ENCODE measurements at places on chromosomes 2 and 18. TPM values are rescaled to one million over a fixed set of nuclear protein-coding genes. Genes with fewer than 3 reads are reported as not detected.

DNA sequence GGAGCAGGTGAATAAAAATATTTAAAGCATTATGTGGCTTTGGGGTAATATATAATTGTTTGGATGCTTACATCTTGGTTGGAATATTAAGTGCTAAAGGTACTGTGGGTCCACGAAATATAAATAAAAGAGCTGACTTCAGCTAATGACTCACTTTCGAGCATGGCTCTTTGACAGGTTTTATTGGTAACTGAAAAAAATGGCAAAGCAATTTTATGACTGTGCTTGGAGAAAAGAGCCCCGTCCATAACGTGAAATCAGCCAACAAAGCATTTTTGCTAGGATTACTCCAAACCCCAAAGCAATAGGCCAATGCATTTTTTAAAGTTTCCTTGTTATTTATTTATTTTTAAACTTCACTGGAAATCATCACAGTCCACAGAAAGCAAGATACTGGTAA, 397.2 kb upstream of the CDH19 start:
- DNase-seq = no peak

DNA sequence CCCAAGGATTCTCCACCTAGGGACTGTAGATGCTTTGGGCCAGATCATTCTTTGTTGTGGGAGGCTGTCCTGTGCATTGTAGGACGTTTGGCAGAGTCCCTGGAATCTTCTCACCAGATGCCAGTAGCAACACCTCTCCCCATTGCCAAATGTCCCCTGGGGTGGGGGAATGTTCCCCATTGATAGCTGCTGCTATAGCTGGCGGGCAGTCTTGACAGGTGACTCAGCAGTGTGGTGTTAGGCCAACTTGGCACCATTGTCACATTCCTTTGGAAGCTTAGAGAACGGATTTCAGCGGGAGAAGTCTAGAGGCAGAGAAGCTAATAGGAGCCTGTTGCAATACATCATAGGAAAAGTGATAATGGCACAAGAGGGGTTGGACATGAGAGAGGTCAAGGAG, 495.7 kb upstream of the SMIM21 start:
- DNase-seq = no peak

DNA sequence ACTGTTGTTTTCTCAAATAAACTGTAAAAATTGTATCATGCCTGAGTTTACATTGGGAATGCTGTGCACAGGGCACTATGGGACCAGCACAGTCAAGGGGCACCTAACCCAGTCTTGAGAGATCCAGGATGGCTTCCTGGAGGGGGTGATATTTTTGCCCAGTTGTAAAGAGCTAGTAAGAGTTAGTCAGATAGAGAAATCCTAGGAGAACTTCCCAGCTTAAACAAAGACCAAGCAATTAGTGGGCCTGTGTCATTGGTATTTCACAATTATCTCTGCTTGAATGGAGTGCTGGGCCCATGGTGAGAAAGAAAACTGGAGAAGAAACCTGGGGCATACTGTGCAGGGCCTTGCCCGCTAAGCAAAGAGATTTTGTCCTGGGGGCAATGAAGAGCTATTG, 12.2 kb downstream of the XDH start:
- no peak for DNase-seq

CCBE1 gene
- total RNA-seq = 9.3 TPM

DNA sequence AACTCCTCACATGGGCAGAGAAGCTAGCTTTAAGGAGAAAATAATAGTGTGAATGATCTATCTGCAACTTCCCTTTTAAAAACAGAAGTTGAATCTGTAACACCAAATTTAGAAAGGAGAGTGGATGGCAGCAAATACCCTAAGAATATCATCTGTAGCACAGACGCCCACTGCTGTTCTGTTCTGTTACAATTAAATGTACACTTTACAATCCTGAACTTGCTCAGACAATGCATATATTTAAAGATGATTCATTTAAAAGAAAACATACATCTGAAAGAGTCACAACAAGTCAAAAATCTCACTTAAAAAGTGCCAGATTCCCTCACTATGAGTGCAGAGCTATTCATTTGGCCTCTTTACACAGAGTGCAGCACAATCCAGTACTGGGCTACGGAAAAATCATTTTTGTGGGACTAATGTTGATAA, 8.0 kb upstream of the SERTAD2 start:
- DNase-seq = no peak

HK2 gene
- total RNA-seq = 45.8 TPM

DSG1 gene
- total RNA-seq = 260 TPM

DNA sequence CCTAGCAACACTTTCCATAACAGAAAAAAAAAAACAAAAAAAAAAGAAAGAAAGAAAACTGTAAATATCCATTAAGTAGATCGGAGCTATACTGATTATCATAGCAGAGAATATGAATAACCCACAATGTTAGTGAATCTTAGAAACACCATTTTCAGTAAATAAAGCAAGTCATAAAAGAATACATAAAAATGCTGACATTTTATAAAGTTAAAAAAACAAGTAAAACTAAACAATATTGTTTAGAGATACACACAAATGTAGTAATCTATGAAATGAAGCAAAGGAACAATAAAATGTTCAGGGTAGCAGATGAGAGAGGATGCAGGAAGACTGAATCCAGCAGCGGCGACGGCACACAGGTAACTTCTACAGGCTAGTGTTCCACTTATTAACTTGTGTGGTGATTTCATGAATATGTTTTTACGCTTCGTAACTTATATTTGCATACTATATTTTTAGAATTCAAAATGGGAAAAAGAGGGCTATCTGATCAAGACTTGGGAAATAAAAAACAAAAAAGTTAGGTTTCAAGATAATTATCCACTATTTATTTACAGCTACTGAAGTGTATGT, 4.8 kb downstream of the ROCK2 start:
- DNase-seq = no peak

GRCh38 chr18:15198116-15198389, 450.1 kb downstream of the ANKRD30B start:
- DNase-seq = no peak

- DNase-seq = no peak
These were observed 87.5 kb downstream of the TCF4 start for GRCh38 chr18:55500316-55501086.

GRCh38 chr2:200795028-200795440, 16.7 kb upstream of the BZW1 start:
- DNase-seq = no peak

GRCh38 chr18:62612289-62612645, 89.4 kb downstream of the ZCCHC2 start:
- DNase-seq = no peak

- DNase-seq = no peak
These were observed 735.2 kb upstream of the GCFC2 start for GRCh38 chr2:76445880-76446279.

GRCh38 chr2:136164280-136164776, 46.4 kb upstream of the CXCR4 start:
- no peak for DNase-seq

DNA sequence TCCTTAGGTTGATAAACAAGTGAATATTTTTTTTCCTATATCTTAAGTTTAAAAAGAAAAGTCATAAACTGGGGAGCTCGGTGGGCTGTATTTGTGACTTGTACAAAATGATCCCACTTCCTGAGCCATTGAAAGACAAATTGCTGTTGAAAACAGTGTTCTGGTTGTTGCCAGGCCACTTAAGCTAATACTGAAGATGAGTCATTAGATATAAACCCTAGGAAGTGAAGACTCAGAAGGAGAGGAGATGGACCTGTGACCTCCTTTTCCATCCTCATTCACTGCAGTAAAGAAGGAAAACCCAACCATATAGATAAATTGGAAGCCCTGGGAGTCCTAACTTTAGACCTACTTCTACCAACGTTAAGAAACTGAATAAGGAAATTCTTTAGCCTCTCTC, 46.2 kb upstream of the SERPINE2 start:
- DNase-seq = no peak

TLX2 gene
- not detected for total RNA-seq
